Hematopoietic multipotent progenitor cell treated with erythropoietin and hydrocortisone succinate and interleukin-3 and kit ligand, for 4 days (in vitro differentiated cells): ENCODE measurements at places on chromosomes 11 and 22.

DNA sequence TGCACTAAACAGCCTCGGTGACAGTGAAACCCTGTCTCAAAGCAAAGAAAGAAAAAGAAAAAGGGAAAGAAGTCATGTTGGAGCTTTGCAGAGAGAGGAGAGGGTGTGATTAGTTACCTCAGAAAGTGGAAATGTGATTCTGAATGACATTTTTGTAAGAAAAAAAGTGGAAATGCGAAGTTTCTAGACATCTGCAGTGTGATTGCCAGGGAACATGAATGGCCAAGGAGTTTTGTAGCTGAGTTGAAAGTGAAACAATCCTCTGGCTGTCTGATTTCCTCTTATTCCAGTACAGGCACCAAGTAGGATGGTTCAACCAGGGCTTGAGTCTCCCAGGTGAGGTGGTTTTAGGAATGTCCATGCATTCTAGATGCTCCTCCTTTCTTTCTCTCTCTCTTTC, 17.8 kb upstream of the SYVN1 start:
- DNase-seq: peak; percentile 19

- no peak for DNase-seq
These were observed 62.4 kb downstream of the ZBTB16 start for GRCh38 chr11:114121804-114122504.

DNA sequence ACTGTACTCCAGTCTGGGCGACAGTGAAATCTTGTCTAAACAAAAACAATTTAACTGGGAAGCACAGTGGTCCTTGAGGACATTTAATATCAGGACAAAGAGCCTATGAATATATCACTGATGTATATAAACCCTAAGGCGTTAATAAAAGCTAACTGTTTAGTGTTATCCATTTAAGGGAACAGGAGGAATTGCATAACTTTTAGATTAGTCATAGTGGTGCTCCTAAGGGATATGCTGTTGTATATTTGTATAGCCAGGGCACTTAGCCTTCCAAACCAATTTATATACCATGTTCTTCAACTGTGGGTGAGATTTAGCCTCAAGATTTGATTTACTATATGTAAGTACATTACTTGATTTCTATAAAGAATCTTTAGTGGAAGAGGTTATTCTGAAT, 3.0 kb upstream of the CHEK1 start:
- DNase-seq: no peak

DNA sequence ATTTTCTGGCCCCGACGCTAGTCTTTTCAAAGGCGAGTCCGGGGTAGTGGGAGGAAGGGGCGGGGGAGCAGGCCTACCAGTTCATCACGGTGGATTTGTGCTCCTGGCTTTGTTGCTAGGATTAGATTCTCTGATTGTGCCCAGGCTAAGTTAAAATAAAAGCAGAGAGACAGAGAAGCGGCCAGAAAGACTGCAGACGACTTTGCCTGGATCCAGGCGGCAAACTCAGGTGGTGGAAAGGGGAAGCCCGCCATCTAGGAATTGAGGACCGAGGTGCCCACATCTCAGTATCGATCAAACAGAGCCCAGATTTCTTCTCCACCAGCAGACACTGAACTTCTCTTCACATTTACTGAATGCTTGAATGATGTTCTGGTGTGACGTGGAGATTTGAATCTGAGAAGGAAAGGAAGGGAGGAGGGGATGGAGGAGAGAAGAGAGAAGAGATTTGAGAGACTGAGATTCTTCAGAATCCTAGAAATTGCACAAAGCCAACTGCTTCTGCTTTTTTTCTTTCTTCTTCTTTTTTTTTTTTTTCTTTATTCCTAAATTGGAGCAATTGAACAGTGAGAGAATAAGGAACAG, 2.7 kb downstream of the FAT3 start:
- DNase-seq: no peak

DNA sequence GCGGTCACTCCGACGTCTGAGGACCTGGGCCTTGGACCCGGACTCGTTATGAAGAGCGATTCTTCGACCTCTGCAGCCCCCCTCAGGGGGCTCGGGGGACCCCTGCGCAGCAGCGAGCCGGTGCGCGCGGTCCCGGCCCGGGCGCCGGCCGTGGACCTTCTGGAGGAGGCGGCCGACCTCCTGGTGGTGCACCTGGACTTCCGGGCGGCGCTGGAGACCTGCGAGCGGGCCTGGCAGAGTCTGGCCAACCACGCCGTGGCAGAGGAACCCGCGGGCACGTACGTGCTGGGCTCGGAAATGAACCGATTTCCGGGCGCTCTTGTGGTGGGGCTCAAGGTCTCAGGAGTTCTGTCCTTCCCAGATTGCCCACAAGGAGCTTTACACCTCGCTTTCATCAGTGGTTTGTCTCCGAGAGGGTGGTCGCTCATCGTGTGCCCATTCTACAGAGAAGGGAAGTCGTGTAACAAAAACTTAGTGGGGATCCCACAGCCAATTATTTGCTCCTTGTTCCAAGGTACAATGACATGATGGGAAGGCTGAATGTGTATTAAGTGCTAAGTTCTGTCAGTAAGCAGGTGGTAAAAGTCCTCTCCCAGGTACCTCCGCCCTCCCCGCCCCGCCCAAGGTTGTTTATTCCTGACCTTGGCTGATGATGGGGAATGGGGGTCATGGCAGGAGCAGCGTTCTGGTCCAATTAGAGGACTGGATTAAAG, 695 bp downstream of the PEX26 start:
- DNase-seq: peak; percentile 80
